NCI-H748 treated with DMSO at 0.1 percent for 48 hours (cell line): ENCODE measurements at places on chromosomes 2 and 18.

DNA sequence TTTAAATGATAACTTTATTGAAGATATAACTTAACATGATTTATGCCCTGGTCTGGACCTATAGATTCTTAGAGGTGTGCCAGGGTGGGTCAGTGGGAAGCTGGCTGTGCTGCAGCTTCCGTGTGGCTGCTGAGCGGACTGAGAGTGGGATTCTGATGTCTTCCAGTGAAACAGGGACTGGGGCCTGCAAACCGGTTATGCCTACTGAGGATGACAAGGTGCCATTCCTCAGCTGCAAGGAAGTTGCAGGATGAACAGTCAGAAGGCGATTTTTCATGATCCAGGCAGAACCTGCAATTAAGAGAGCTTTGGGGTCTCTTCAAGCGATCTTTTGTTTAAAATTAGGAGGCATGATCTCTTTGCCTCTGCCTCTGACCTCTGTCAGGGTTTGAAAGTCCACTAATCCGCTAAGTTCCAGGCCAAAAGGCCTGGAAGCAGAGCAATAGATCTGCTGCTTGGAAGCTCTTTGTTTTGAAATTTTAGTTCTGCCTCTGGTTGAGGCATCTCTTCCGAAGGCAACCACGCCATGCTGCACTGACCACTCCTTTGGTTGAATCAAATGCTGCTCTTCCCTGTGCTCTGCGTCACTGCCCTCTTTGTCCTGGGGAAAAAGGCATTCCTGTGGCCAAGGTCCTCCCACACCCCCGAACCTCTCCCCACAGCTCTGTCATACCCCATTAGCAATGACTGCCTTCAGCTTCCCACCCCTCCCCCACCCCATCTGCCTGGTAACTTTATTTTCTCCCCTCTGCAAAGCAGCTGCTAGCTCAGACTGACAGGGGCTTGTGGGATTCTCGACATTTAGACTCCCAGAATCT is 2.0 kb downstream of the TMEM169 start:
- no peak for DNase-seq

DNA sequence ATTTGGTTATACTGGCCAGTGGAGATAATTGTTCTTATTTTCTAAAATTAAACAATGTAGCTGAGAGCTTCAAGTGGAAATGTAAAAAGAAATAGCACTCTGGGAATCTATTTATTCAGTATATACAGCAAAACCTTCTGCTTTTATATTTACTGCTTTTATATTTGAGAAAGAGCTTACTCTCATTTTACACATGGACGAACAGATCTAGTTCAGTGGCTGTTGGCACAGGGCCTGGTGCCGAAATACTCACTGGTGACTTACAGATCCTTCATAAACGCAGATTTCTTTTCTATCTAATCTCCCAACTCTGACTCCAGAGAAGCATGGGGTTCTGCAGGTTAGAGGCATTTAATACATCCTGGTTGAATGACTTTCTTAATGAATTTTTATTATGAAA is 266.2 kb downstream of the ASXL3 start:
- DNase-seq: no peak

DNA sequence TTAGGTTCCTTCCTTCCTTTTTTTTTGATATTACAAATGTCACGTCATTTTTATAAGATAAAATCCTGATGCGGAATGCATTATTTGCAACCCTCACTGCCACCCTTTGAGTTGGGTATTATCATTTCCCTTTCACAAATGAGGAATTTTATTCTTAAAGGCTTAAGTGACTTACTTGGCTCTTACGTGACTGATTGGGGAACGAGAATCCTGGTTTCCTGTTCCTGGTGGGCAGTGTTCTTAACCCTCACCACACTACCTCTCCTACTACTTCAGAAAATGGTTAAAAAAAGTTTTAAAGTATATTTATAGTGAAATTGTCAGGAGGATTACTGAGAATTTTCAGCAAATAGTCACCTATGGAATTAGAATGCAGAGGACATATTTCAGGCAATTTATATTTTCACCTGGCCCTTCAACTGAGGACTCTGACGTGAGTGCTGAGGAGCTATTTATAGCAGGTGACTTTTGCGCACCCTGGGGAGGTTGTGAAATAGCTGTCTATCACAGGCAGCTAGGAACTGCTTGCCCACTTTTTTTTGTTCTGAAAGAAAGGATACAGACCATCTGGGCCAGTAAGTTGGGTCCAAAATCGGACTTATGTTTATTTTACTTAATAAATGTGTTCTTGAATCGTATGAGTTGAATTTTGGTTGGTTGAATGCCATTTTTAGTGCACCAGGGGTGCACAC is 18.7 kb upstream of the RASGRP3 start:
- DNase-seq: no peak

- no peak for DNase-seq
Measured at GRCh38 chr18:39751161-39751560, 2185.6 kb upstream of the CELF4 start.

- DNase-seq: peak; percentile 16
Measured at GRCh38 chr2:854460-854859, 96.2 kb upstream of the SNTG2 start.

DNA sequence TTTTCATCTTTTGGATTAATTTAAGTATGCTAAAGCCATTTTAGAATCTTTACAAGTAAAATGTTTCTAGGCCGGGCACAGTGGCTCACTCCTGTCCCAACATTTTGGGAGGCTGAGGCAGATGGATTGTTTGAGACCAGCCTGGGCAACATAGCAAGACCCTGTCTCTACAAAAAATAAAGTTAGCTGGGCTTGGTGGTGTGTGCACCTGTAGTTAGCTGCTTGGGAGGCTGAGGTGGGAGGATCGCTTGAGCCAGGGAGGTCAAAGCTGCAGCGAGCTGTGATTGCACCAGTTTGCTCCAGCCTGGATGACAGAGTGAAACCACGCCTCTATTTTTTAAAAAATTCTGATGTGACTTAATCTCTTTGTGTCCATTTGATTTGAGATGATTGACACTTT is 3.9 kb downstream of the PPM1B start:
- no peak for DNase-seq

GRCh38 chr18:79941473-79942119 is 9.9 kb downstream of the SLC66A2 start:
- no peak for DNase-seq

GRCh38 chr2:133817680-133818566 is 249.7 kb upstream of the NCKAP5 start:
- DNase-seq: no peak

- no peak for DNase-seq
Measured at GRCh38 chr2:108447947-108448677, 894 bp upstream of the GCC2 start.

DNA sequence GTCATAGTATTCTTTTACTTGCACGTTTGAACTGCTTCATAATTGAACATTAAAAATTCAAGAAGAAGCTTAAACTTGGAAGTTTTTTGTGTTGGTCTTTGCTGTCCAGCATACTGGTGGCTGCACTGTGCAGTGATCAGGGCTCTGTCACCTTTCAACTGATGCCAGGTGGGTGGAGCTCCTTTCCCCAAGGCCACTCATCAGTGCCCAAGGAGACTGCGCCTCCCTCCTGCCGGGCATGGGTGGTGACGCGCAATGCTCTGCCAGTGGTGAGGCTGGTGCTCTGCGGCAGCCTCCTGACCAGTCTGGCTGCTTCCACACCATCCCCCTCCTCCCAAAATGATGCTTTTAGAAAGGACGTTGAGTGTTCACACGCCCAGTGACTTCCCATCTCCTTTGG is 16.0 kb upstream of the LDLRAD4 start:
- no peak for DNase-seq

DNA sequence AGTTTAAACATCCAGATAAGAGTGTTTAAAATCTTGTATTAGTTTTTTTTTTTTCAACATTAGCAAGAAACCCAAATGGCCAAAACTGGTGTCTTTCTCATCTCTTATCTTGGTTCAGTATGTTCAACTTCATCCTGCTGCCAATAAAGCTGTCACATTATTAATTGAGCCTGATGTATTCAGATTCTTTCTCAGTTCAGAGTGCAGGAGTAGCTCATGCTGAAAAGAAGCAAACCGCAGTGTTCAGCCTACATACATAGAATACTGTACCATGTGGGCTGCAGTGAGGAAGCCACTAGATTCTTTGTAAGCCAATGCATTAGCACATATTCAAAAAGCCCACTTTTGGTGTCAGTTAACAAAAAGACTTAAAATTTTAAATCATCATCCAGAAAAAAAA is 76.2 kb downstream of the C18orf54 start:
- DNase-seq: no peak

DNA sequence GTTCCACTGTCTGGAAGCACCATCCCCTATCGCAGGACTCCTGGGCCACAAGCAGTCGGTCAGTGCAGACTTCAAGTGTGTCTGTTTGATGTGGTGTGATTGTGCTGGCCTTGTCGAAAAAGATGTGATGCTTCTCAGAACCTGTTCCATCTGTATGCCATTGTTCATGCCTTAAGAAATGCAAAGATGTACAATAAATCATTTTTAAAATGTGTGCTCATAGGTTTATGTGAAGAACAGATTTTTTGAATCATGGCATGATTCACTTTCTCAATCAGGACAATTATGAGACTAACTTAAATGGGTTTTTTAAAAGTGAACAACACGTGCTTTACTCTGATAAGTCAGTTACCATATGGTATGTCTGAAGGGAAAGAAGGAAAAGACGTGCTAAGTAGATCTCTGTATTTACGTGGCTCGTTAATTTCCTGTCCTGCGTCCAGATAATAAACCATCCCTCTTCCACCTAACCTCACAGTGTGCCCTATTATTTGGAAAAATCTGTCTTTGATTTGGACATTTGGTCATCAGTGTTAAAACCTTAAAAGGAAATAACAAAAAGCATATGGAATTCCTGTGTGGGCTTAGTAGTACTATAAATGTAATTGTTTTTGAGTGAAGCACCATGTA is 54.9 kb downstream of the PRKRA start:
- no peak for DNase-seq

DNA sequence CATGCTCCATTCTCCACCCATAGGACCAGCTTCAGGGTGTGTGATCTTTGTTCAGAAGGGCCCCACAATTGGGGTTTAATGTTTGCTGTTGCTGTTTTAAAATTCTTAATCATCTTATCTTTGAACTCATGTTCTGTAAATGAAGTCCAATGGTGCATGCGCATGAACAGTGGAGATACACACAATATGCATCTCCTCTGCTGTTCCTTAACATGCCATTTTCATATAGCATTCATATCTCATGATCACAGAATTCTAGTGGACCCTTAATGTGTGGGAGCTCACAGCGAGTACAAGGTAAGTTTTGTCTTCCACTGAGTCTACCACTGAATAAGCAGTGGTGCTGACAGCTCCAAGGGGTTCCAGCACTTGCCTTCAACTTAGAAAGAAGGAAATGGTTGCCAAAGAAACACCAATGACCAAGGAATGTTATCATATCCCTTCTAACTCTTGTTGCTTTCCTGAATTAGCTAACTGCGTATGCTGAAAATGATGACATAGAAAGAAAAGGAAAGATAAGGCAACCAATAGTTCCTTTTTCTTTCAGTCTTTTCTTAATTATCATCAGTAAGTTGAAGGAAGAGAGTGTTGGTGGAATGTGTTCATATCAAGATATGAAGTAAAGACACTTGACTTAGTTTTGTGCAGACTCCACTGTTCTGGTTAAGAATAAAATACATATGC is 258.9 kb upstream of the FBXO11 start:
- DNase-seq: no peak

DNA sequence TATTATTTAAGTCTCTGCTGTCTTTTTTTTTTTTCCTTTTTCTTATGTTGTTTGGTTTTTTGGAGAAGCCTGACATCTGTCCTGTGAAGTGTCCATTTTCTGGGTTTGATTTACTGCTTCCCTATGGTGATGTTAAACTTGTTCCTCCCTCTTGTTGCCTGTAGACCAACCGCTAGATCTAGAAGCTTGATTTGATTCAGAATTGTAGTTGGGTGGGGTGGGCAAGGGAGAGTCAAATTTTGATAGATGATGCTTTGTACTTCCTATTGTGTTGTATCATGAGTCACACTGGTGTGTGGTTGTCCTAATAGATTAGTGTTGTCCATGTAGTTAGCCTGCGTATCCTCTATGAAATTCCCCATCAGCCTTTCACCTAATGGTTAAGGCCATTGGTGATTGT is 35.4 kb downstream of the CAB39 start:
- no peak for DNase-seq

DNA sequence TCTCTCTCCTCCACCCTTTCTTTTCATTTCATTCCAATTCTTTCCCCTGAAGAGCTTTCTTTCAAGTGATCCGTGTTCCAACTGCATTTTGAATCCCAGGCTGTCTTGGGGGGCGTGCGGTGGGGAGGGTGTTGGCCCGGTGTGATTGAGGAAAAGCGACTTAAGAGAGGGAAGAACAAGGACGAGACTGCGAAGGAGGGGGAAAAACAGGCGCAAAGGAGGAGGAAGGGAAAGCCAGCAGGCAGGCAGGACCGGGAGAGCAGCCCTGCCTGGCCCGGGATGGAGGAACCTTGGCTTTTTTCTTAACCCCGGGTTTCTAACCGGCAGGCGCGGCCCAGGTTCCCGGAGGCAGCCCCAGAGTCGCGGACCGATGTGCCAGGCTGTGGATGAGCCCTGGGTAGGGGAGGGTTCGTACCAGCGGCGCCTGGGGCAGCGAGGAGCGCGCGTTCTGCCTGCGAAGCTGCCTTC is 1.3 kb downstream of the ADCYAP1 start:
- DNase-seq: no peak

- DNase-seq: no peak
Measured at GRCh38 chr2:99032786-99033185, 96.8 kb upstream of the CRACDL start.

- no peak for DNase-seq
Measured at GRCh38 chr2:96540136-96540535, 3.6 kb downstream of the ARID5A start.

DNA sequence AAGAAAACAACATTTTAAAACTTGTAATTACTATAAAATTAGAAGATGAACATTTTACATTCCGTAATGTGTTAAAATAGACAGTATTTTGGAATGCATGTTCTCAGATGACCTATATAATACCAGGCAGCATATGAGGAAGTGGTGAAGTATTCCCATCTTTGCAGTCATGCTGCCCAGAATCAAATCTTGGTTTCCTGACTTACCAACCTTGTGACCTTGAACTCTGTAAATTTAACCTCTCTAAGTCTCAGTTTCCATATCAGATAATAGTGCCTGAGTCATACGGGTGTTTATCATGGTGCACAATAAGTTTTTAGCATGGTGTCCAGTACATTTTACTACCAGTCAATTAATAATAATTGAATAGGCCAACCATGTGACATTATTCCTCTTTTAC is 7.3 kb upstream of the GALM start:
- no peak for DNase-seq

GRCh38 chr2:85387754-85388153 is 22.4 kb downstream of the CAPG start:
- no peak for DNase-seq

GRCh38 chr2:241892299-241893137 is 23.0 kb downstream of the RTP5 start:
- DNase-seq: no peak

DNA sequence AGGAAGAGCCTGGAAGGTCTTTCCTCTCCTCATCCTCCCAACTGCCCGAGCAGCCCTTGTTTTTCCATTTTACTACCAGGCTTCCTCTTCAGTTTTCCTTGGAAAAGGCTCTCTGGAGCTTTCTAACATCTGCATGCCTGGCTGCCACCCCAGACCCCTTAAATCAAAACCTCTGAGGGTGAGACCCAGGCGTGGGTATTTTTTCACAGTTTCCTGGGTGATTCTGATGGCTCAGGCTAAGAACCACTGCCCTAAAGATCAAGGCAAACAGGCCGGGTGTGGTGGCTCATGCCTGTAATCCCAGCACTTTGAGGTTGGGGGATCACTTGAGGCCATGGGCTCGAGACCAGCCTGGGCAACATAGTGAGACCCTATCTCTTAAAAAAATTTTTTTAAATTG is 35.4 kb downstream of the EMILIN2 start:
- DNase-seq: no peak

- DNase-seq: no peak
Measured at GRCh38 chr2:23465936-23466335, 81.0 kb downstream of the KLHL29 start.

- no peak for DNase-seq
Measured at GRCh38 chr2:11388262-11389051, 44.0 kb upstream of the ROCK2 start.
